NCI-H526 (cell line): ENCODE measurements at places on chromosomes 1 and 21.

GRCh38 chr1:107359472-107360241 lies 218.8 kb downstream of the NTNG1 start:
- no peak for DNase-seq

DNA sequence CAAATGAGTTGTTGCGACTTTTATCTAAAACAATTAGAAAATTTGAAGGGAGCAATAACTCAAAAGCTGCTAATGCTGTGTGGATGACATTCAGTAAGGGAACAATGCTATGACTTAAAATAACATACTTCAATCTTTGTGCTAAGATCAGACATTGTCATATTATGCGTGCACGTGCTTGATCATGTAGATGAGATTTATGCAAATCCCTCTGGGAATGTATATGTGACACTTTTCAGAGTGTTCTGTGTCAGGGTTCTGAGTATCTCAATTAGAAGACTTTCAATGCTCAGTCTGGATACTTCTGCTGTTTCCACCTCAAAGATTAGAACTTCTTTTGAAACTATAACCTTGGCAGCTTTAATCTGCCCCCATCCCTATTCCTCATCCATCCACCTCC lies 18.6 kb upstream of the POU2F1 start:
- peak; percentile 50 for DNase-seq

- DNase-seq = peak; percentile 32
Measured at GRCh38 chr21:31509194-31510017, 150.1 kb upstream of the SOD1 start.

GRCh38 chr21:30613836-30614235 lies at the start of gene KRTAP6-1:
TSS of gene KRTAP6-1 (minus strand) at chr21:30613930. CDS start at chr21:30613904, 26 bp downstream.
- no peak for DNase-seq

DNA sequence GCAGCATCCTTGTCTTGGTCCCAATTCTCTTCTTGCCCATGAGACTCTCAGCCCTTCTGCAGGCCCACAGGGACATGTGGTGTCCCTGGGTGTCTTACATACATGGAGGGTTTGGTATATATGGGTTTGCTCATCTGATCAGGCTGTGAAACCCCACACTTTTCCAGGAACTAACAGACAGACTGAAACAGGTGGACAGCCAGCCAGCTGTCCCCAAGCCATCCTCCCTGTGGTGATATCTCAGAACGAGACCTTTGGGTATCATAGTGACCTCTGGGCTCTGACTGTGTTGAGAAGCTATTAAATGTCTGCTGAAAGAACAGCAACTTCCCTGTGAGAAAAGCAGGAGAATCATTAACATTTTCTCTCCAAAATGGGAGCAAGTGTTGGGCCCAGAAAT lies 115.5 kb upstream of the PAXBP1 start:
- DNase-seq = no peak

DNA sequence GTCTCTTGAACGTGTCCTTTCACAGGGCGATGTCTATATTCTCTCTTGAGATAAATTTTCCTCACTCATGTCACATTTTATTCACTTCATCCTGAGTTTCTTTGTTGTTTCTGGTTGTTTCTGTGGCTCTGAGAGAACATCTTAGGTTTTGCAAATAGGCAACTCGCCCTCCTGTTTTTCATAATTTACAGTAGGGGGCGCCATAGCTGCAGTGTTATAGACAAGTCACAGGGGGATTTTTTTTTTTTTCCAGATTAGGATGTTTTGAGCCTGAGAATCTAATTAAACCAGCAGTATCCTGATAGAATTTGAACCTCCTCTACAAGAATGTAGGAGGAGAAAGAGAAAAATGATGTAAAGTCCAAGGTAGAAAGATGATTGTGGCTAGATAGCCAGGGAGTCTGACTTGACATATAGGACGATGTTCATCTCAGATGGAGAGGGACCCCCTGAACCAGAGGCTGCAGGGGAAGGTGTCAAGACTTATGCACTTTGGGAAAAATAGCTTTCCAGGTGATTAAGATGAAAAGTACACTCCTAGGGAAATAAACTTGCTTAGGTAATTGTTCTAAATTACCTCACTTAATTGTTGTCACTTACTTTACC lies 76.3 kb downstream of the ZP4 start:
- no peak for DNase-seq

- DNase-seq = no peak
Measured at GRCh38 chr1:185207980-185208602, 51.1 kb downstream of the SWT1 start.

DNA sequence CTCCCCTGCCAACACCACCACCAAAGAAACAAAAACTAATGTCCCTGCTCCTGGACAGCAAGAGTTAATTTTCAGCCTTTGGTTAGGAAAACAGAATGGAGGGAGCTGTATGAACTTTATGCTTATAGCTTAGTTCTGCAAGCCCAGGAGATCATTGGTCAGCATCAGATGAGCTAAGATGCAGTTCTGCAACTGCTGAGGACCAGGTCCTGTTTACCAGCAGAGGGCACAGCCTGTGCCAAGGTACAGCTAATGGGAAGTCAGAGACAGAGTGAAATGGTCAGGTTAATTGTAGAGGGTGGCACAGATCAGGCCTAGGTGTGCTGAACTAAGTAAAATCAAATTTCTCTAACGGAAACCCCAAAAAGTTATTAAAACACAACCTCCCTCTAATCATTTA lies 161.3 kb downstream of the ROR1 start:
- DNase-seq = peak; percentile 13

GRCh38 chr1:84505493-84506001 lies 639 bp upstream of the SPATA1 start:
- DNase-seq = peak; percentile 41

- no peak for DNase-seq
Measured at GRCh38 chr1:59071876-59072582, 224.9 kb upstream of the FGGY start.

GRCh38 chr1:217393896-217394295 lies 237.0 kb downstream of the GPATCH2 start:
- DNase-seq = no peak

DNA sequence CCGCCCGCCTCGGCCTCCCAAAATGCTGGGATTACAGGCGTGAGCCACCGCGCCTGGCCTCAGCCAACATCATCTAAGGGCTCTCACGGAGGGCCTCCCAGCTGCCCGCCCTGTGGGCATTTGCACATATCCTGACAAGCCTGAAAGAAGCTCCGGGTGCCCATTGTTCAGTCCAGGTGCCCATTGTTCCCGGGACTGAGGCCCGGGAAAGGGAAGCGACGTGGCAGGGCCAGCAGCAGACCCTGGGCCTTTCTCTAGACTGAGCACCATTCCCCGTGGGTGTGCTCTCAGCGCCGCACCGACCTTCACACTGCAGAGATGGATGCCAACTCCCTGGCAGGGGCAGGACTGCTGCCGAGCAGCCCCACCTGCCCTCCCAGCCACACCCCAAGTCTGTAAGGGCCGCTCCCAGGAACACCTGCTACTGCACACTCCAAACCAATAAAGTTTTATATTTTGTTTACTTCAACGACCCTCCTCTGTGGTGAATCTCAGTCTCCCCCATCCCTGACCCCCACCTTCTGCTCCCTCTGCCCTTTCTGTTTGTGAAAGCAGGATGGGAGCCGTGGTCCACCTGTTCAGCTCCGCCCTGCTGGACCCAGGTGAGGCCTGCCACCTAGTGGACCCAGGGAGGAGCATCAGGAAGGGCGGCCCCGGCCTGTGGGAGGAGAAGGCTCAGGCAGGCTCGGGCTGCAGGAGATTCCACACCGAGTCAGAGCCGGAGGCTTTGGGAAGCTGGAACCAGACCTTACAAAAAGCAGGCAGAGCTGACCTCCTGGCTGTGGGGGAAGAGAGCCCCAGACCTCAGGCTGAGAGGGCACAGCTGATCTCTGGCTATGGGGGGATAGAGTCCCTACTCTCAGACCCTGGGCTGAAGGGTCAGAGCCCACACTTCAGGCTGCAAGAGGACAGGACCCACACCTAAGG lies 1.1 kb upstream of the TMEM82 start:
- peak; percentile 75 for DNase-seq

DNA sequence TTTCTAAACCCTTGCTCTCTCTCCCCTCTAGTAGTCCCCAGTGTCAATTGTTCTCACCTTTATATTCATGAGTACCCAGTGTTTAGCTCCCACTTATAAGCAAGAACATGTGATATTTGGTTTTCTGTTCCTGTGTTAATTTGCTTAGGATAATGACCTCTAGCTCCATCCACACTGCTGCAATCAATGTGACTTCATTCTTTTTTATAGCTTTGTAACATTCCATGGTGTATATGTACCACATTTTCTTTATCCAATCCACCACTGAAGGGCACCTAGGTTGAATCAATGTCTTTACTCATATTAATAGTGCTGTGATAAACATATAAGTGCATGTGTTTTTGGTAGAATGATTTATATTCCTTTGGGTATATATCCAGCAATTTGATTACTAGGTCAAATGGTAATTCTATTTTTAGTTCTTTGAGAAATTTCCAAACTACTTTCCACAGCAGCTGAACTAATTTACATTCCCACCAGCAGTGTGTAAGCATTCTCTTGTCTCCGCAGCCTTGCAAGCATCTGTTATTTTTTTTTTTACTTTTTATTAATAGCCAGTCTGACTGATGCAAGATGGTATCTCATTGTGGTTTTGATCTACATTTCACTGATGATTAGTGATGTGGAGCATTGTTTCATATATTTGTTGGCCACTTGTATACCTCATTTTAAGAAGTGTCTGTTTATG lies 277.8 kb downstream of the LTN1 start:
- DNase-seq = no peak

- DNase-seq = no peak
Measured at GRCh38 chr1:158818975-158819431, 12.1 kb upstream of the MNDA start.

- peak; percentile 97 for DNase-seq
Measured at GRCh38 chr1:180119837-180120236, 34.8 kb upstream of the QSOX1 start.

DNA sequence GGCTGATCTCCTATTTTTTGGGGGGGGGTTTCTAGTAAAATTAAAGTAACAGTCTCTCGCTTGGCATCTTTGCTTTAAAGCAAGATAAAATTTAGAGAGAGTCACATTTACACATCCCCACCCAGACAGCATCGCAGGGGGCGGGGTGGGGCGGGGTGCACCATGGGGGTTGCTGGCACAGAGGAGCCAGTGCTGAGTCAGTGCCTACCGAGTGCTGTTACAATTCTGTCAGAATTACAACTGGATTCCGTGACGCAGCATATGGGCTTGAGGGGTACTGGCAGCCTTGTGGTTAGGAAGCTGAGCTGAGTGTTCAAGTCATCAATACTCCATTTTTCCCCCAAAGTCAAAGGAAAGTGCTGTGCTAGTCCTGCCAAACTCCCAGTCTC lies 175.9 kb downstream of the PRDM16 start:
- no peak for DNase-seq

DNA sequence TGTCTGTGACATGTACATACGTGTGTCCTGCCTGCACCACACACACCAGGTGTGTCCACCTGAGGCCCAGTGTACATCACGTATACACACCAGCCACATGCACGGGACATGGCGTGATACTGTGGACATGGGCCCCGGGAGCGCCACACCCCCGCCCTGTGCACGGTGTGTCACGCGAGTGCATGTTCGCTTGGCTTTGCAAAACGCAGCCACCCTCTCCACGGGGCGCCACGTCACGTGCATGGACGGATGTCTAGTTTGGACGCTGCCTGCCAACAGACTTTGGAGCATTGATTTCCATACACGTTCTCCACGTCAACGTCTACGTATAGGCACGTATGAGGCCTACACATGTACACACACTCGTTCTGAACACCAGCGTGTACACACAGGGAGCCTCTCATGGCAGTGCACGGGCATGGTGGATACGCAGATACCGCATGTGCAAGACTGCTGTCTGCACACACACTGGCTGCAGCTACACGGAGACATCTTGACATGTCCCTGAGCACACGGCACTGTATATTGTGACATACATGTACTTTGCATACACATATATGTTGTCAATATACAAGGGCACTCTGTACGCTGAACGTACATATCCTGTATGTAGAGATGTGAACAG lies 2.7 kb downstream of the TMEM240 start:
- no peak for DNase-seq
